ENCODE measurements at places on chromosomes 2 and 18. TPM values are rescaled to one million over a fixed set of nuclear protein-coding genes. Genes with fewer than 3 reads are reported as not detected.

PMAIP1 gene
- total RNA-seq: 10.6 TPM

GRCh38 chr2:37472959-37473358 lies 128.5 kb downstream of the QPCT start:
- DNase-seq: peak; percentile 34

DNA sequence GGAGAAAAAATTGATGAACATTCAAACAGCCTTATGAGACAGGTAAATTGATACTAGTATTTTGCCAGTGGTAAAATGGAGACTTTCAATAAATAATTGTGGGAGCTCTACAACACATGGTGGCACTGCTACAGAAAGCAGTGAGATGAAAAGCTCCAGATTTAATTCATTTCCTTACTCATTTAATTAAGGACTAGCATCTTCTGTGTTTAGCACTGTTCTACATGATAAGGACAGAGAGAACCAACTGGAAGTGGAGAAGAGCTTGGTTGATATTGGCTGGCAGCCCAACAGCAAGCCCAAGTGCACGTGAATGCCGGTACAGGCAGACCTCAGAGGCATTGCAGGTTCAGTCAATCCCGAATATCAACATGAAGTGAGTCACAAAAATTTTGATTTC lies 470.4 kb upstream of the MYT1L start:
- no peak for DNase-seq

DNA sequence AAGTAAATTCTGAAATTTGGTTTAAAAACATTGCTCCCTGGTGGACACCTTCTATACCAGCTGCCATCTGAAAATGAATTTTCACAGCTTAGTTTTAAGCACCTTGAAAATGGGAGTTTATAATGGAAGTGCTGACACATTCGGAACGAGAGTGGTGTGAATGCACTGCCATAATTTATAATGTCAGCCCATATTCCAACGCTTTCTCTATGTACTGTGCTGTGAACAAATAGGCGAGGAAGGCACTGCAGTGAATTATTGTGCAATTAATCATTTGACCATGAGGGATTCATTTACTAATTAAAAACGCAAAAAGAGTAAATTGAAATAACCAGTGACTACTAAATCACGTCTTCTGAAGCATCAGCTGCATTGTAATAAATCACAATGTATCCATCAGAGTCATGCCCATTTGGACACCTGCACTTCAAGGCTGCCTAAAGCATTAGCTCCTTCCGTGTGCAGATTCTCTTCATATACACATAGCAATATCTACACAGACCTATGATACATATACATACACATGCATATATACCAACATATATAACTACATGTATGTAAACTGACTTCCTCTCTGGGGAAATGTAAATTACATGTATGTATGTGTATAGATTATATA lies 699.8 kb downstream of the GALR1 start:
- DNase-seq: no peak

DNA sequence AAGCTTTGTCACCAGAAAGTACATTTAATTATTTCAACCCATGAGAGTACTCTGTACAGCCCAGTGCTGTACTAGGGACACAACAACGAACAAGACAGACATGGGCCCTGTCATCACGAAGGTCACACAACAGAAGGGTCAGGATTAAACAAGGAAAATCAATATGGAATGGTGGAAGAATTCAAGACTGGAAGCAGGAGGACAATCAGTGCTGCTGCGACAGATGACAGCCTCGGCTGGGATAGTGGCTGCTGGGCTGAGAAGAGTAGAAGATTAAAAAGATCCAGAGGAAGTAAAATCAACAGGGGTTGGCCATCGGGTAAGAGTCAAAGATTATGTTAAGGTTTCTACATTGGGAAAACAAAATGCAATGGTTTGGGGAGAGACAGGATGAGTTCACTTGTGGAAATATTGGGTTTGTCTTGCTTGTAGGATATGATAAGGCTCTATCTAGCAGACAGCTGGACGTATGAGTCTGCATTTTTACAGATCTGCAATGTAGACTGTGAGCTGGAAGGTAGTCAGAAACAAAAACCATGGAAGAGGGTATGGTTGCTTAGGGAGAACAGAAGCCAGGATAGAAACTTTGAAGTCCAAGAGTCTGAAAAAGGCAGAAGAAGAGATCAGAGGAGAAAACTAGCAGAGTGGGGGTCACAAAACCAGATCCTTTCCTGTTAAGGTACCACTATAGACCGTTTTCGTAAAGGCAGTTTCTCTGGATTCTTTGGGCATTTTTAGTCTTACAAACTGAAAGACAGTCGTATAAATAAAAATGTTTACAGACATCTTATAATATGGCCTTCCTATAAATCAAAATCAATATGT lies 84.1 kb downstream of the PRELID3A start:
- DNase-seq: no peak

DNA sequence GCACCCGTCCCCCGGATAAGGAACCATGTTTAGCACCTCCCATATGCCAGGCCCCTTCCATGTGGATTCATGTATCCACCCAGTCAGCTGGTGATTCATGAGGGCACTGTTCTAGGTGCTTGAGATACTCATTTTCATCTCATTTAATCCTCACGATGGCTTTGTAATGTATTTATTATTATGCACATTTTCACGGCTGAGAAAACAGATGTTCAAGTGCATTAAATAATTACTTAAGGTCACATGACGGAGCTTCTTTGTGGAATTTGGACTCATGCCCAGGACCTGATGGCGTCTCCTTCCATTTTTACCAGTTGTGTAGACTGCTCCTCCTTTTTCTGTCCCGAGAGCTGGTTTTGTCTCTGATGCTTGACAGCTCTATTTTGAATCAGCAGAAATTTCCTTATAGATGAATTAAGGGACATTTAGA lies 72.2 kb upstream of the RBM44 start:
- DNase-seq: peak; percentile 89

Data from SJCRH30 (cell line).